ENCODE measurements at places on chromosomes 2 and 18.

- DNase-seq: no peak
These were observed 279.0 kb upstream of the NRP2 start for GRCh38 chr2:205403244-205403825.

GRCh38 chr2:63589148-63589958 lies 590 bp downstream of the MDH1 start:
- DNase-seq: no peak

GRCh38 chr2:110993557-110994231 lies 127.0 kb upstream of the BCL2L11 start:
- no peak for DNase-seq

DNA sequence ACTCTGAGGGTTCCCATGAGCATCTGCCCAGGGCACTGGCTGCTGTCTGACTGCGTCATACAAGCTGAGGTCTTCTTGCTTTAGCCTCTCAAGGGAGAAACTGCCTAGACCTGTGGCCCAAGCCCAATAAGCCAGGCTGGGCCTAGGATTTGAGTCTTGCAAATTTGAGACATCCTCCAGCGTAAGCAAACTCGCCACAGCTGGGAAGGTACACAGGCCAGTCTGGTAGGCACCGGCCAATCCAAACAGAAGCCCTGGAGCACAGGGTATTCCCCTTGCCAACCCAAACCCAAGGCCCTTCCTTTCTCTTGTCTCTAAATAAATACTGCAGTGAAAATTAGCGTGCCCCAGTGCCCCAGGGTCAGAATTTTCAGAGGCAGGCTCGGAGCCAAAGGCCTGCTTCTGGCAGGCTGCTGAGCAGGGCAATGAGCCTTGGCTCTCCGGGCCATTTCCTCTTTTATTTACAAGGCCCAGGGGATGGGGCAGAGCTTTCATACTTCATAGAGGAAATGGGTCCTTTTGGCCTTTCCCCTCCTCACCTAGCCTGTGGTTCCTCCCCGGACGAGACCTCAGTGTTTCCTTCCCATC lies 33.3 kb downstream of the POLR1A start:
- DNase-seq: no peak

DNA sequence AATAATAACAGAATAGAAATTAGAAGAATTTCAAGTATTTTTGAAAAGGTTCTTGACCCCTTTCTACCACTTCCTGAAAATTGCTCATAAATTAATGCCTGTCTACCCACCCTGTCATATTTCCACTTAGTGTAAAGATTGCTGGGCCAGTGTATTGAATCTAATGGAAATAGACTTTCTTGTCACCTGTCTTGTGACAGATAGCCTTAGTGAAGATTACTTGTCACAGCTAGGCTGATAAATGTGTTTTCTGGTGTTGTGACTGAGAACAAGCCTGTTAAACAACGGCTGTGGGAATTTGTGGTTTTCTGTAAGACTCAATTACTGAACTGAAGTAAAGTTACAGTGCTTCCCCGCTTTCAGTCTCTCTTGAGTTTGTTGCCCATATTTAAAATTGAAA lies 37.0 kb downstream of the PIK3C3 start:
- DNase-seq: no peak

DNA sequence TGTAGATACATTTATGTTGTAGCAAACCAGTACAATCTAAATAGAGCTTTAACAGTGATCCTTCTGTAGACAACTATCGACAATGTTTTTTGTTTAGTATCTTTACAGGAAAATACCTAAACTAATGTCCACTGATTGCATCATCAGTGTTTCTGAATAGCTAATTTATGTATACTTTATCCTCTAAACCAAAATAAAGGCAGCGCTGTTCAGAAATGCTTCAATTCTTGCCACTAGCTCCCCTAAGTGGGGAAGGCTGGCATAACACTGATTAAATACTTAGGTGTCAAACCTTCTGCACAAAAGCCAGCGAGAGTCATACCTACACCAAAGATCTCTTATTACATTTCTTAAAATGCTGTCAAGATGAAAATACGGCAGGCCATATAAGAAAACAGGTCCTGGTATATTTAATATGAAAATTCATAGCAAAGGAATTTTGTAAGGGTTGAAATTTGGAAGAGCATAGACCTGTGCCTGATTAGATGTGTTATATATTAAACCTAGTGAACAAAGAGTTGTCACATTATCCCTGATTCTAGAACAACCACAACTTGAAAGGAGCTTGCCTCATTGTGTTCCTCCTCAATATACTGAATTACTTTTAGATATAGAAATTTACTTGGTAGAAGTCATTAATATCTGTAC lies 1693.4 kb upstream of the SLC39A10 start:
- no peak for DNase-seq

DNA sequence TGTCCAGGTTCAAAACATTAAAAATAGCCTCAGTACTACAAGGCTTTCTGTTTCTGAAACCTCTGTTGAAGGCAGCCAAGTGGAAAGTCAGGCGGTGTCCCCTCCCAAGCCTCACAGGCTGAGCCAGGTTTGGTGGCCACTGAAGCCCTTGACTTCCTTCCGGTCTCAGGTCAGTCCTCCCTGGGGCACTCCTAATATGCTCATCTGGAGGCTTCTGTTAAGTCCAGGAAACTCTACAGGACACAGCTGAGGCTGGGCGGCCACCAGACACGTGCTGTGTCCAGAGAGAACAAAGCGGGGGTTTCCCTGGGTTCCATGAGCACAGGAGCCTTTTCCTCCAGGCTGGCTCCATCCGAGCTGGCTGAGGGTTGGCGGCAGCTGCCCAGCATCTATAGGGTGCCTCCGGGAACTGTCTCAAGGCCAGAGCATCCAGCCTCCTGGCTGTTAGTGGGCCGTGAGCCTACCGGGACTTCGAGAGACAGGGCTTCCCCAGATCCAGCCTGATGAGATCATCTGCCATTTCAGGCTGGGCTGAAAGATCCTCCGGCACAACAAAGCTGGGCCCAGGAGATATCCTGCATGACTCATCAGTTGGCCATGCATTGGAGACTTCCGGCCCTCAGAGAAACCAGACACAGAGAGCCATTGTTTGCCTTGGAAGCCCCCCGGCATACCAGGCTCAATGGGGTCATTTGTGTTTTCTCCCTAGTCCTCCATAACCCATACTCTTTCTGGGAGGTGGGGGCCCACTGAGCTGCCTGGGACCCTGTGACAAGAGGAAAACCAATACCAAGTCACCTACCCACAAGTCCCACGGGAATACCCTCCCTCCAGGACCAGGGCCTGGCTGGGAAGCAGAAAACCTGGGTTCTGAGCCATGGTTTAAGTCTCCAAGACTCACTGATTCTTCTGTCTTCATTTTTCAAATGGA lies 71.7 kb downstream of the HS1BP3 start:
- DNase-seq: no peak

DNA sequence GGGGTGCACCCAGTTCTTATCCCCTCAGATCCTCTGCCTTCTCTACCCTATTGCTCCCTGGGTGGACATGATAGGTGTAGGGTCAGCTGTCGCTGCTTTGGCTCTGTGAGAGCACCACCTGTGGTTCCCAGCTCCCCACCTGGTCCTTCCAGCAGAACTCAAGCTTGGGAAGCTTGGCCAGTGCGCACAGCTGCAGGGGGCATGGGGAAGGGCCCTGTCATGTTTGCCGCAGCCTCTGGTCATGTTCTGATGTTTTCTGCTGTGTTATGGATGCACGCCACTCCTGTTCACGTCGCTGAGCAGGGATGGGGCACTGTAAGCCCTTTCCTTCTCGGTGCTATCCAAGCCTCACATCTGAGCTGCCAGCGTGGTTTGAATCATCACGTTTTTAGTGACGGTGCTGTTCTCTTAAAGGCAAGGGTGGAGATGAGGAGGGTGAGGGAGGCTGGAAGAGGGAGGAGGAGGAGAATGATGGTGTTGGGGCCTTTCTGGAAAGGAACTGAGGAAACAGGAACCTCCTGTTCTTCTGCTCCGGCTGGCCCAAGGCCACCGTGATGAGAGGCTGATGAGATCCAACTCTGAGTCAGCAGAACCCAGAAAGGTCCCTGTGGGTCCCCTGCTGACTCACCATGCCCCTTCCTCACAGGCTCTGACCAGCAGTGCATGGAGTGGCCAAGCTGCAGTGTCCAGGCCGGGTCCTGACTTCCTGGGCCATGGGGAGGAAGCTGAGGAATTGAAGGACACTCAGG lies 78.0 kb downstream of the LIPG start:
- DNase-seq: no peak

DNA sequence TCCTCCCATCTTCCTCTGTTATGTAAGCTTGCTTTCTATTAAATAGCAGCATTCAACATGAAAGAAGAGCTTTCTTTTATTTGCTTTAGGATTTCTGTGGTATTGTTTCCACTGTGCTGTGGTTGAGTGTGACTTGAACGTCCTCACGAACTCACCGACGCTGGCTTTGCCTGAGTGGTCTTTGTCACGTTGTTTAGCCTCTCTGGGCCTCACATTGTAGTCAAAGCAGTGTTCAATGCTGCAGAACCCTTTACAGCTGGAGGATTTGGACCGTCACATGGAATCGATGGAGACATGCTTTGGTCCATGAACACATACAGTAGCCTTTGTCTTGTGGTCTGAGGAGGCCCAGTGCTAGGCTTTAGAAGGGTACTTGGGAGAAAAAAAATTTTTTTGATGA lies 66.3 kb downstream of the TANC1 start:
- DNase-seq: no peak

DNA sequence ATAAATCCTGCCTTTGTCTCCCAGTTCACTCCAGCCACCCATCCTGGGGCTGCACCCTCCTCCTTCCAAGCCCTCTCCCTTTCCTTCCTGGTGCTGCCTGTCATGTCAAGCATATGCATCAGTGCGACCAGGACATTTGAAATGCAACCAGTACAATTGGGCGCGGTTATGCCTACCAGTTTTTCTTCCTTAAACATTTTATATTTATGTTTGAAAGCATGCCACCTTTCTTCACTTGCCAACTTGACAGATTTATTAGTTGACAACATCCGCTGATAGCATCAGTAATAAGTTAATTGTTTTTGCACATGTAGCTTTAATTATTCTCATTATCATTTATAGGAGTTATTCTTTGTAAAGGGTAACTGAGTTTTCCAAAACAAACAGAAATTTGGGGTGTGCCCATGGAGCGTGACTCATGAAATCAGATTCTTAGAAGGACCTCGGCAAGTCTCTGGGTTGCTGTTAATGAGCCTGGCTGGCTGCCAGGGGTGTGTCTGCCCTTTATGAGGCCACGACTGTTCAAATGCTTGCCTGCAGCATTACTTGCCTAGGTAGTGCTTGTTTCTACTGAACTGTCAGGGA lies 32.8 kb upstream of the IL1B start:
- no peak for DNase-seq

DNA sequence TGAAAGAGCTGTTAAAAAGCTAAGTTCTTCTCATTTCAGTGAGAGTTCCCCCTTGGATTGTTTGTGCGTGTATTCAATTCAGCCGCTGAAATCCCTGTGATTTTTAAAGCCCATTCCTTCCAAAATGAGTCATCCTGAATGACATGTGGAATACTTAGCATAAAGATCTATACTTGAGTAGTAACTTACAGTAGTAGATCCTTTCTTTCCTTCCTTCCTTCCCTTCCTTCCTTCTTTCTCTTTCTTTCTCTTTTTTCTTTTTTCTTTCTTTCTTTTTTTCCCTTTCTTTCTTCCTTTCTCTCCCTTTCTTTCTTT lies 18.2 kb upstream of the SOX11 start:
- no peak for DNase-seq

DNA sequence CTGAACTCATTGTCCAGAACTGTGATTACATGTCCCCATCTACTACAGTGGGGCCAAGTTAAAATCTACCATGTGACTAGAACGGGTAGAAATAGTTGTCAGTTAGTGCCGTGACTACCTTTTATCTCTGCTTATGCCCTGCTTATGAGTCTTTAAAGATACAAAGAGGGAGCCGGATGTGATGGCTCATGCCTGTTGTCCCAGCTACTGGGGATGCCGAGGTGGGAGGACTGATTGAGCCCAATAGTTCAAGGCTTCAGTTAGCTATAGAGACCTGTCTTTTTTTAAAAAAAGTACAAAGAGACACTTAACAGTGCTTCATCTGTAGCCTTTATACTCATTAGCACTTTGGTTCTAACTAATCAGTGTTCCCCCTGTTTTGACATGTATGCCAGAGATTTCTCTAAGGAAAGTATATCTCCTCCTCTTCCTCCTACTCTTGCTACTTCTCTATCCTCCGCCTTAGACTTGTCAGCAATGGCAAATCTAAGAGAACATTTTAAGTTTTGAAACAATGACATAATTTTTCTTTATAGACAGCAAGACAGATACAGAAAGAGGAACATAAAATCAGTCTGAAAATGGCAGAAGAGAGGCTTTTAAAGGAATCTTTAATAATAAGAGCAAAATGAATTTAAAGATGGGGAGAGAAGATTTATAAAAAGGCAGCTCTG lies 45.0 kb downstream of the NBEAL1 start:
- no peak for DNase-seq

DNA sequence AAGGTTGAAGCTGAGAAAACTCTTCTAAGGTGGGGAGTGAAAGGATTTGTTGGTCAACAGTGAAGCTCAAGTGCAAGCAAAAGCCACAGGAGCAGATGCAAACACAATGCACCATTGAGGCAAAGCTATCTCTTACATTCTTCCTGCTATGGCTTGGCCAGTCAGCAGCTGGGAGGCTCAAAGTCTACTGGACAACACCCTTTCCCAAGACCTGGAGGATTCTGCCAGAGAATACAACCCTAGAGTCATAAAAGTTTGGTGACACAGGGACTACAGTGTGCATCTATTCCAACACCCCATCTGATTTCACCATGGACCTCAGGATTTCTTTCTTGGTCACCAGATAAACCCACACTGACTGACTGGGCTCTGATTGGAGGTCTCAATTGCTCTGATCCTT lies 342.0 kb downstream of the HRH4 start:
- DNase-seq: no peak

GRCh38 chr2:138323382-138324067 lies 178.0 kb upstream of the SPOPL start:
- no peak for DNase-seq

GRCh38 chr2:11004199-11004598 lies 92.5 kb downstream of the KCNF1 start:
- DNase-seq: no peak

DNA sequence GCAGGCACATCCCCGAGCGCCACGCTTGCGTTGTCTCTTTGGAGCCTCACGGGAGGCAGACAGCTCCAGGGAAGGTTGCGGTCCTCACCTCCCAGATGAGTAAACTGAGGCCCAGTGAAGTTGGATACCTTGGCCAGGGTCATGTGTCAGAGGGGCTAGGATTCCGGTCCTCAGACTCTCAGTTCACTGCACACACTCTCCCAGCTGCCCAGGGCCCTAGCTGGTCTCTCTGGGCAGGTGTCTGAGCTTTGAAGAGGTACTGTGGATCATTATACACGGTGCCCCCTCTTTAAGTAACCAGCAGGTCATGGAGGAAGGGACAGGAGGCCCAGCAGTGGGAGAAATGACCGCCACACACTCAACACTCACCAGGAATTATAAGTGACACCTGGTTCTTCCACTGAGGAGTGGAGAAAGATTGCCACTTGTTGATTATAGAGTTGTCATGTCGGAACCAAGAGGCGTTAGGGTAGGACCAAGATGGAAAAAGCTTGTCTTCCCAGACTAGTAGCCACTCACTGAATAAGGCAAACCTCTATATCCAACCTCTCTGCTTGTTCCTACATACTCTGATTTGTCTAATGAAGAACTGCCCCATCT lies 588 bp downstream of the TMEM214 start:
- DNase-seq: no peak

- DNase-seq: no peak
These were observed 43.4 kb downstream of the DSC3 start for GRCh38 chr18:30999186-30999585.

Measured in activated T-cell treated with anti-CD3 and anti-CD28 coated beads for 48 hours (primary cell).